ENCODE measurements at places on chromosomes 7 and 10.

DNA sequence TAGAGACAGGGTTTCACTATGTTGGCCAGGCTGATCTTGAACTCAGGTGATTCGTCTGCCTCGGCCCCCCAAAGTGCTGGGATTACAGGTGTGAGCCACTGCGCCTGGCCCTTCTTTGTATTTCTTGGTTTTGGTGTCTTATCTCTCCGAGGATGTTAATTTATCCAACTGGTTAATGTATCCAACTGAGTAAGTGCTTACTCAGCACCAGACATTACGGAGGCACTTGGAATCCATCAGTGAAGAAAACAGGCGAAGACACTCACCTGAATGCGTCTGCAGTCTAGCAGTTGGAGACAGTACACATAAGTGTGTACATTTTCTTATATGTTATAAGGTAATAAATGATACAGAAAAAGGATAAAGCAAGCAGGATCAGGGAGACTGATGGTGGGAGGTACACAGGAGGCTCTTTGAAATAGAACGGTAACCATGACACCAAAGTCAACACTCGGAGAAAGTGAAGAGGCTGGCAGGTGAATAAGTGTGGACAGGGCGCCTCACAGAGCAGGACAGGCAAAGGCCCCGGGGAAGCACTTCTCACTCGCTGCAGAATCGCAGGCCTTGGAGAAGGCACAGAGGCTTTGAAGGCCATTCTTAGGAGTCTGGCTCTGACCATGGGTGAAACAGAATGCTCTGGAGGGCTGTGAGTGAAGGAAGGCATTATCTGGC, 73.1 kb downstream of the LANCL2 start:
- DNase-seq = no peak

GRCh38 chr7:24980534-24981170, 674 bp upstream of the OSBPL3 start:
- DNase-seq = peak; percentile 61

DNA sequence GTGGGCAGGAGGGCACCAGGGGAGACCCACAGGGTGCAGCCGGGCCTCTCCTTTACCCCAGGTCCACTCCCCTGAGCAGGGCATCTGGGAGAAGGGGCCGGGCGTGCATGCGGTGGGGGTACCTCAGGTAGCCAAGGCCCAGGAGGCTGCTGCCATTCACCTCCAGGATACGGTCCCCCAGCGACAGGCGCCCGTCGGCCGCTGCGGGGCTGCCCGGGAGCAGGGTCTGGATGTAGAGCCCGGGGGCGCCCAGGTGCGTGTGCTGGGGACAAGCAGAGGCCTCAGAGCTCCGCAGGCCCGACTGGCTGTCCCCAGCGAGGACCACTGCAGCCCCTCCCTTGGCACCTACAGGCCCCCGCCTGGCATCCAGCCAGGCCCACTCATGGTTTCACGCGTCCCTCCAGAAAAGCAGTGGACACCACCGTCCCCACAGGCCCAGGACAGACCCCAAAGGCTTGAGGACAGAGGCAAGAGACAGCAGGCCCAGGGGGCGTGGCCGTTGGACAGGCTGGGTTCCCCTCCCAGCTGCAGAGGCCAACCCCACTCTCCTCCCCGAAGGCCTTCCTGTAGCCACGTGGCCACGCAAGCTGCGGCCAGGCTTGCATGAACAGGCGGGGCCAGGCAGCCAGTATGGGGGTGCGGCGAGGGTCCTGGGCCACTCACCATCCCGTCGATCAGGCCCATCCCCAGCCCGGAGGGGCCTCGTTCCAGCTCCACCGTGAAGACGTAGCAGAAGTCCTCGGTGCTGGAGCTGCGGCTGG, 24.3 kb downstream of the AP5Z1 start:
- DNase-seq = no peak

GRCh38 chr7:27616186-27616491, 46.5 kb downstream of the HIBADH start:
- DNase-seq = no peak

DNA sequence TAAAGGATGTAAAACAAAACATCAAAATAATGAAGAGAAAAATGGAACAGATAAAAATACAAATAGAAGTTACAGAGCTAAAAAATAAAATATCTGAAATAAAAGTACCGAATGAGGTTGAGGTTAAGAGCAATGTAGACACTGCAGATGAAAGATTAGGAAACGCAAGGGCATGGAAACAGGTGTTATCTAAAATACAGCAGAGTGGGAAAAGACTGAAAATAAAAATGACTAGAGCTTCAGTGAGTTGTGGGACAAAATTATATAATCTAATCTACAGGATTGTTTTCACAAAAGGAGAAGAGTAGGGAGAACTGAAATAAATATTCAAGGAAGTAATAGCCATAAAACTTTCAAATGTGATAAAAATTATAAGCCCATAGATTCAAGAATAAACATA, 123.8 kb downstream of the PTEN start:
- DNase-seq = no peak

All from CD4-positive, alpha-beta T cell treated with Interleukin-6 for 4 hours (primary cell).